Transverse colon (tissue), 4 donors: ENCODE measurements at places on chromosomes 3 and 15. TPM values are rescaled to one million over a fixed set of nuclear protein-coding genes. Genes with fewer than 3 reads are reported as not detected.

MORF4L1 gene
- total RNA-seq, result 330 TPM

PLXNB1 gene
- total RNA-seq, result 129 TPM

EIF5A2 gene
- total RNA-seq, result 4.4 TPM

DNA sequence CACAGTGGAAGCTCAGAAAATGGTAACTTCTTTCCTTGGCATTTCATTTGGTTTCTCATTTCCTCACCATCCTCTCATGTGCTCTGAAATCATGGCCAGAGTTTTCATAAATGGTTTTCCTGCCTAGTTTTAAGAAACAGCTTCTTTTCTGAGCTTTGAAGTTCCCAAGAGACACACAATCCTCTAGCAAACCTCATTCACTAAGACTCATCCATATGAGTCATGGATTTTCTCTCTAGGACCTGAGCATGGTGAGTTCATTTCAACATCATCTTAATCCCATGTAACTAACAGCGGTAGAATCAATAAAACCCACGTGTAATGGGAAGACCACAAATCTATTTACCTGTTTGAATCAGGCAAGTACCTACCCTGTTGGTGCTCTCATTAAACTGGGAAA lies 274.5 kb upstream of the LRTM1 start:
- H3K4me3 ChIP-seq, result no peak overlapping the region
- H3K36me3 ChIP-seq, result no peaks in the 10 kb centered on the region
- H3K27ac ChIP-seq, result no peak overlapping the region

DNA sequence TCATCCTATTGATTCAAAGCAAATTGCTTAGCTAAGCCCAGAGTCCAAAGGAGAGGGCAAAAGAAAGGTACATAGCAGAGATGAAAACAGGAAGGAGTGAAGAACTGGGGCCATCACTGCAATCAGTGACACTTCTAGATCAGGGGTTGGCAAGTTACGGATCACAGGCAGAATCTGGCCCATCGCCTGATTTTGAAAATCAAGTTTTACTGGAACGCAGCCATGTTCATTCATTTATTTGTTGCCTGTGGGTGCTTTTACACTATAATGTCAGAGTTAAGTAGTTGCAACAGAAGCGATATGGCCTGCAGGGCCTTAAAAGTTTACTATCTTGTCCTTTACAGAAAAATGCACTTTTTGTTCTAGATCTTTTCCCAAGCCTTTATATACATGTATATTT lies 271.7 kb upstream of the TOPAZ1 start:
- peaks cover 9% of the 10 kb centered on the region for H3K27me3 ChIP-seq
- H3K27ac ChIP-seq, result no peak overlapping the region
- no peak overlapping the region for H3K4me3 ChIP-seq
- H3K36me3 ChIP-seq, result no peaks in the 10 kb centered on the region

- no peak for DNase-seq
- H3K27ac ChIP-seq, result no peak overlapping the region
- no peak overlapping the region for H3K4me3 ChIP-seq
- H3K36me3 ChIP-seq, result peaks cover 3% of the 10 kb centered on the region
These were observed 11.0 kb downstream of the PRKCD start for GRCh38 chr3:53171827-53172505.

GRCh38 chr3:53643757-53644156 lies 149.3 kb downstream of the CACNA1D start:
- H3K4me1 ChIP-seq, result no peaks in the 10 kb centered on the region
- H3K36me3 ChIP-seq, result no peaks in the 10 kb centered on the region
- H3K27ac ChIP-seq, result no peak overlapping the region
- no peaks in the 10 kb centered on the region for H3K27me3 ChIP-seq
- DNase-seq, result no peak

USP13 gene
- 3.0 TPM for total RNA-seq

- no peaks in the 10 kb centered on the region for H3K27me3 ChIP-seq
- H3K27ac ChIP-seq, result peak overlapping the region; percentile 37
- H3K4me1 ChIP-seq, result peaks cover 25% of the 10 kb centered on the region
These were observed 894 bp upstream of the TM4SF4 start for GRCh38 chr3:149473357-149474249.

DNA sequence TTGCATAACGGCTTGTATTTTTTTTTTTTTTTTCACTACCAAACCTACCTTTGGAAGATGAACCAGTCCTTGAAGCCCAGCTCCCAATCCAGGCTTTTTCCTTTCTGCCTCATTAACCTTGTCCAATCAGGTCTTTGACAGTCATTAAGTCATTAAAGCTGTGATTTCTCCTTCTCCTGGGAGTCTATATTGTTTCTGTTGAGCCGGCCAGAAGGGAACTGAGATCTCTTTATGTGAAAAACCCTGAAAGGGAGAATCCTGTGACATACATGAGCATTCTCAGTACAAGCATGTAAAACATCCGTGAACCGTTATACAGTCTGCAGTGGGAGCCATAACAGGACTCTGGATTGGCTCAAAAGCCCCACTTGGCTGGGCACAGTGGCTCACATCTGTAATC lies 40.0 kb downstream of the ZNF589 start:
- no peaks in the 10 kb centered on the region for H3K36me3 ChIP-seq
- no peak overlapping the region for H3K27ac ChIP-seq
- H3K27me3 ChIP-seq, result no peaks in the 10 kb centered on the region
- H3K4me1 ChIP-seq, result no peaks in the 10 kb centered on the region
- no peak for DNase-seq
- H3K4me3 ChIP-seq, result no peak overlapping the region

GRCh38 chr15:97057503-97057902 lies 727.0 kb downstream of the NR2F2 start:
- no peak for DNase-seq
- H3K4me1 ChIP-seq, result no peaks in the 10 kb centered on the region
- H3K4me3 ChIP-seq, result no peak overlapping the region
- no peaks in the 10 kb centered on the region for H3K27me3 ChIP-seq
- H3K27ac ChIP-seq, result no peak overlapping the region

GRCh38 chr3:107545680-107546120 lies 22.9 kb downstream of the BBX start:
- DNase-seq, result no peak
- H3K27me3 ChIP-seq, result no peaks in the 10 kb centered on the region
- H3K27ac ChIP-seq, result no peak overlapping the region

DNA sequence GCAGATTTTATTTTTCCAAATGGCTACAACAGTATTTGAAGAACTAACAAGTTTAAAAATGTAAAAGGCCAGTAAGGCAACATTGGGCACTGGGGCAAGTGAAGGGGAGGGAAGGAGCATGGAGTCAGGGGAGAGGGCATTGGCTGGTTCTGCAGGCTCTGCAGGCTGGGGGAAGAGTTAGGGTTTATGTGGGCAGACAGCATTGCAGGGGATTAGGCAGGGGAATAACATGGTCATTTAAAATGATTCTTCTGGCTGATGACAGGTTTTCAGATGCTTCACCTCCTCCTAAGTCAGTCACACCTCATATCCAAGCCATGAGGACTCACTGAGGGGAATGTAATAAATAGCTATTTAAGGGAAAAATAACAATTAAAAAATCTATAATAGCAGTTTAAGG lies 52.6 kb downstream of the BTD start:
- DNase-seq, result no peak
- H3K36me3 ChIP-seq, result no peaks in the 10 kb centered on the region
- H3K4me3 ChIP-seq, result no peak overlapping the region
- H3K27me3 ChIP-seq, result no peaks in the 10 kb centered on the region
- H3K27ac ChIP-seq, result no peak overlapping the region

GRCh38 chr3:13561967-13562366 lies 13.0 kb downstream of the FBLN2 start:
- H3K4me3 ChIP-seq, result no peak overlapping the region
- H3K36me3 ChIP-seq, result no peaks in the 10 kb centered on the region
- no peaks in the 10 kb centered on the region for H3K4me1 ChIP-seq
- H3K27ac ChIP-seq, result no peak overlapping the region
- no peak for DNase-seq

DNA sequence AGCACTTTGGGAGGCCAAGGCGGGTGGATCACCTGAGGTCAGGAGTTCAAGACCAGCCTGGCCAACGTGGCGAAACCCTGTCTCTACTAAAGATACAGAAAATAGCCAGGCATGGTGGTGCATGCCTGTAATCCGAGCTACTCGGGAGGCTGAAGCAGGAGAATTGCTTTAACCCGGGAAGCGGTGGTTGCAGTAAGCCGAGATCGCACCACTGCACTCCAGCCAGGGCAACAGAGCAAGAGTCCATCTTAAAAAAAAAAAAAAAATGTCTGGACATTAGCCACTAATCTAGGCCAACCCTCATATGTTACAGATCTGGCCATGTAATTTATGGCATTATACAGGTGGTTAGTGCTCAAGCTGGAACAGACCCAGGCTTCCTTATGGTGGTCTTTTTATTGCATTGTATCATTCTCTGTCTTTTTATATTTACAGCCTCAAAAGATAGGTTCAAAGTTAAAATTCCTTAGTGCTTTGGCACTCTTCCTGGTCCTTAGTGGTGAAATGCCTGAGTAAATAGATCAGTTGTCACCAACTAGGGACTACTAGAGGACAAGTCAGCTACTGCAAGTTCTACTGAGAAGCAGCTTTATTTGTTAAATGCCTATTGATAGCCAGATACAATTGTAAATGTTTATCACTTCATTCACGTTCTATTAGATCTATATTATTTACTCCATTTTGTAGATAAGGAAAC lies 16.0 kb downstream of the STARD9 start:
- H3K4me1 ChIP-seq, result peaks cover 22% of the 10 kb centered on the region
- H3K27me3 ChIP-seq, result no peaks in the 10 kb centered on the region
- no peak overlapping the region for H3K4me3 ChIP-seq
- no peaks in the 10 kb centered on the region for H3K36me3 ChIP-seq

DNA sequence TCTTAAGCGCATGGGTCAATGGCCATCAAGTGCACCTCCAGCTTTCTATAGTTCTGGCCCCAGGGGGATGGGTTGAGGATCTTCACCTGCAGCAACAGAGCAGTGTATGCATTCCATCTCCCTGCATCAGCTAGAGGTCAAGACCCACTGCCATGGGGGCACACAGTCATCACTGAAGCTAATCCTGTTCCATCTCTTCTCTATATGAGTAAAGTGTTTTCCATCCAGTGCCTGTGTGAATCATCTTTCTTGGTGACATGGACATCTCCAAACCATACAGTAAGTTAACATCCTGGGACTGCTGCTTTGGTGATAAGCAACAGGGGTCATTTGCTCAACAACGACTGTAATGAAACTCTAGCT lies 4.4 kb upstream of the ENTPD3 start:
- no peak for DNase-seq
- H3K36me3 ChIP-seq, result no peaks in the 10 kb centered on the region
- peaks cover 4% of the 10 kb centered on the region for H3K4me1 ChIP-seq
- H3K27me3 ChIP-seq, result peaks cover 8% of the 10 kb centered on the region
- H3K4me3 ChIP-seq, result no peak overlapping the region

SEC22C gene
- total RNA-seq, result 66.3 TPM

DNA sequence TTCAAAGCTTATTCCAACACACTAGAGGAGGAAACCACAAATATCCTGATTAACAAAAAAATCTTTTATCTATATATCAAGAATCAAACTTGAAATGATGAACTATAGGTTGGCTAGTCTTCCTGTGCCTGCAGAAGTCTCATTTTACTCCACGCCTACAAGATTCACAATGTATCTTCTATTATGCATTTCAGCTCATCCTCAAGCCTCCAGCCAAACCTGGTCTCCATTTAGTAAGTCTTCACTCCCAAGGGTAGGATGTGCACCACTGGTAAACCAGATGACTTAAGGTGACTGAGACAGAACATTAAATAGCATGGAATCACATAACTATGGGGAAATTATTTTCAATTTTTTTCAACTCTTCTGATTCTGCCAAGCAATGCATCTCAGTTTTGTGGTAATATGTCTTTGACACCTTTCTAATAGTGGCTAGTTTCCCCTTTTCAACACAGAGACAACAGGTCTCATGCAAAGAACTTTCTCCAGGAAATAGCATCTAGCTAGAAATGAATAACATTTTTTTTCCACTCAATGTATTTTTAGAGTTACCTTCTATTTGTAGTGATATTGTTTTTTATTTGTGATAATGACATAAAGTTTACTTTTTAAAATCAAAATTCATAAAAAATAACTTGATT lies 166.9 kb downstream of the TNIK start:
- peaks cover 6% of the 10 kb centered on the region for H3K4me1 ChIP-seq
- no peaks in the 10 kb centered on the region for H3K36me3 ChIP-seq
- no peak overlapping the region for H3K4me3 ChIP-seq
- no peak for DNase-seq
- H3K27me3 ChIP-seq, result no peaks in the 10 kb centered on the region

- no peaks in the 10 kb centered on the region for H3K27me3 ChIP-seq
- no peaks in the 10 kb centered on the region for H3K4me1 ChIP-seq
- no peaks in the 10 kb centered on the region for H3K36me3 ChIP-seq
- no peak for DNase-seq
These were observed 21.8 kb upstream of the POU1F1 start for GRCh38 chr3:87298111-87298718.

C2CD4B gene
- not detected for total RNA-seq

CSPG4 gene
- total RNA-seq, result 46.0 TPM
